NCI-H774 (cell line): ENCODE measurements at places on chromosomes 11 and 22.

- no peak for DNase-seq
Measured at GRCh38 chr11:95375451-95375850, 144.4 kb upstream of the SESN3 start.

GRCh38 chr22:34722901-34723300 lies 343.1 kb upstream of the ISX start:
- no peak for DNase-seq

- DNase-seq = no peak
Measured at GRCh38 chr11:125358254-125358840, 137.7 kb downstream of the FEZ1 start.

GRCh38 chr11:130815956-130816355 lies 100.3 kb downstream of the SNX19 start:
- DNase-seq = no peak

DNA sequence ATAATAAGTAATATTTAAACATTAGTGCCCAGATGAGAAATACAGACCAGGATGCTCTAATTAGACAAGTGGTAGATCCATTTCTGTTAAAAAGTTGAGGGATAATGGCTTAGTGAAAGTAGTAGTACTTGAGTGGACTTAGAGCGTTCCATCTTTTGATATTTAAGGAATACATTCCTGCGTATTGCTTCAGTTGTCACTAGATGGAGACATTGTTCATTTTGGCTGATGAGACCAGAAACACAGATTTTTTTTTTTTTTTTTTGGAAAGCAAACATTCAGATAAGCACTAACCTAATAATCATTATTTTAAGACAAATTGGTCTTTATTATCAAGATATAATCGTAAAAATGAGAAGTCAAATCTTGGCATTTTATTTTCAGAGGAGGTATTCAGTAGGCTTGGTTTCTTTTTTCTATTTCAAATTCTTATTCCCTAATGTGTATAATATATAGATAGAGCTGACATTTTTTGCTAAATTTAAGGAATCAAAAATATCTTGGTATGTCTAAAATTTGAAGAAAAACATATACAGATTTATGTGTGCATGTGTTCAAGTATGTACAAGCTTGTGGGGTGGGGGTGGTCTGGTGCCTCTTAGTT lies 92.9 kb downstream of the DYNC2H1 start:
- DNase-seq = no peak
